ENCODE measurements at places on chromosomes 16 and 17.

- DNase-seq = no peak
These were observed 74.3 kb downstream of the MMD start for GRCh38 chr17:55347341-55347740.

- peak; percentile 74 for DNase-seq
These were observed 1.1 kb downstream of the CD300H start for GRCh38 chr17:74566132-74566753.

DNA sequence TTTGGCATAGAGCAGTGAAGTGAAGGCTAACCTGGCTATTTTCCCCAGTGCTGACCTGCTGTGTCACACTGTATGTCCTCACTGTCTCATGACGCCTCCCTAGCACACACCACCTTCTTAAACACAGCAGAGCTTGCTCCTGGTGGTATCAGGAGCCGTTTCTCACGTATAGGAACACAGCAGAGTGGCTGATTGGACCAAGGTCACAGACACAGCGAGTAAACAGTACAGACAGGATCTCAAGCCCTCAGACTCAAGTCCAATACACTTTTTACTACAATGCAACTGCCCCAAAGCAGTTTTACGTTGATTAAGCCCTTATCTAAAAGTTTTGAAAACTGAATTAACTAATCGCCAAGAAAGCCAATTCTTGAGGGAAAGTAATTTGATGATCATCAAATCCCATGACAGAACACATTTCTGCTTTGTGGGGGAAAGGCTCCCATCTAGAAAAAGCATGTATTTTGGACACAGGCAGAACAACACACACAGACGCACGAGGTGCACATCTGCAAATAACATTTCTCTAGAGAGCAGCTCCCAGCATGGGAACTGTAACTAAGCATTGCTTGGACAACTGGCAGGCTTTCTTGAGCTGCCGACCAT, 15.2 kb downstream of the ARHGAP17 start:
- DNase-seq = no peak

GRCh38 chr16:75621170-75621477, 2.0 kb downstream of the ADAT1 start:
- no peak for DNase-seq

DNA sequence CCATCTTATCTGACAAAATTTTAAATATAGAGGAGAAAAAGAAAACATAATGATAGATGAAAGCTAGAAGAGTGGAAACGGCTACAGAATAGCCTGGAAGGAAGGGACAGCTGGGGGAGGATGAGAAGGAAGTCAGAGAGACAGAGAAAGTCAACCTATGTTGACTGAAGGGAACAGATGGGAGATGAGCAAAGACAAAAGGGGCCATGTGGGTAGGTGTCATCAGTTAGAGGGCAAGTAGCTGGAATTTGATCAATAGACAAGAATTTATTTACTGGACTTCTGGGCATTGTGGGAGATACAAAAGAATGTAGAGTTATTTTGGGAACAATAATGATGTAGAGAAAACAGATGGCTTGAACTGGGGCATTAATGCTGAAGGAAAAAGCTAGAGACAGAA, 194.4 kb downstream of the ANKFN1 start:
- no peak for DNase-seq

DNA sequence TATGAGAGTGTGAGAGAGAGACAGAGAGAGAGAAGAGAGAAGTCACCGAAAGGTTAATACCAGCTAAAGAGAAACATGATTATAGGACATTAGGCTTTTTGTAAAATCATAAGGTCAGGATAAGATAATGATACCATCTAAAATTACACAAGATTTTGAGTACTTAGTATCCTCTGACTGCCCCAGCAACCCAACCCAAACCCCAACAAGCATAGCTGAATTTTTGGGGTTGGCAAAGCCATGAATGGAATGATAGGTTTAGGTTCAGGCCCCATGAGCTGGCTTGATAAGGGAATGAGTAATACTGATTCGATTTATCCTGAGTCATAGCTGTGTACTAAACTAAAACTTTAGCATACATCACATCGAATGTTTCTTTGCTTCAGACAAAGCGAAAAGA, 259.5 kb downstream of the IRX3 start:
- DNase-seq = no peak

DNA sequence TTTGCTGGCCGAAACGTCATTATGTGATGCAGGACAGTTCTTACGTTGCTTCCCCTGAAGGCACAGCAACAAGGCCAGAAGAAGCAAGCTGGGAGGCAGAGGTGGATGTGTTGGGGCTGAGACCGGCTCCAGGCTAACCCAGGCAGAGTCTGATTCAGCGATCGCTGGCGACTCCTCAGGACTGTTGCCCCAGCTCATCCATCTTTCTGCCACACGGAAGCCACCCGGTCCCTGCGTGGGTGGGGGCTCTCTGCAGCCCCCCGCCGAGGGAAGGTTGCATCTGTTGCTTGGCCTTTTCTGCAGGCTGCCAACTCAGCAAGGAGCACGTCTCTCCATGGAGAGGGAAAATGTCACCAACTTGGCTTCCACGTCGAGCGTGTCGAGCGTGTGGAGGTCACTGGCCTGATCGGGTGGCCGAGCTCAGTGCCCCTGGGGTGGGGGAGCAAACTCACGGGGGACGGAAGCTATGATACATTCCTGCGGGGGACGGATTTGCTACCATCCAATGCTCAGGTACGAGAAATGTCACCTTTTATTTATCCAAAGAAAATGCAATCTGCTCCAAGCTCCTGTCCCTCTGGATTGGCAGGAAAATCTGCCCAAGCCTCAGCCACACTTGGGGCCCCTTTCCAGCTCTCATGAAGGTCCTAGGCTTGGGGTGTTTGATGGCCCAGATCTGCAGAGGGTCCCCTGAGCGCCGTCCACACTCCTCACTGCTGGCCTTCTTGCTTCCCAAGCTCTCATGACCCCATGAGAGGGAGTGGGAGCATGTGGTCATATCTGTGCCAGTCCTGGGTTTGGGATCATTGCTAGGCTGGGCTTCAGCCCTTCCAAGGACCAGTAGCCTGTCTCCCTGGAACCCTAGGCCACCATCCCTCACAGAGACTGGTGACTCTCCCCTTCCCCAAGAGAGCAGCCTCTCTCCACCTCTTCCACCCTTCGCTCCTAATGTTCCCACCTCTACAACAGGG, 69.4 kb downstream of the RPH3AL start:
- DNase-seq = no peak

- no peak for DNase-seq
These were observed 349.1 kb downstream of the SEC14L1 start for GRCh38 chr17:77489893-77490255.

- DNase-seq = no peak
These were observed 70.2 kb downstream of the SNX11 start for GRCh38 chr17:48177816-48178215.

DNA sequence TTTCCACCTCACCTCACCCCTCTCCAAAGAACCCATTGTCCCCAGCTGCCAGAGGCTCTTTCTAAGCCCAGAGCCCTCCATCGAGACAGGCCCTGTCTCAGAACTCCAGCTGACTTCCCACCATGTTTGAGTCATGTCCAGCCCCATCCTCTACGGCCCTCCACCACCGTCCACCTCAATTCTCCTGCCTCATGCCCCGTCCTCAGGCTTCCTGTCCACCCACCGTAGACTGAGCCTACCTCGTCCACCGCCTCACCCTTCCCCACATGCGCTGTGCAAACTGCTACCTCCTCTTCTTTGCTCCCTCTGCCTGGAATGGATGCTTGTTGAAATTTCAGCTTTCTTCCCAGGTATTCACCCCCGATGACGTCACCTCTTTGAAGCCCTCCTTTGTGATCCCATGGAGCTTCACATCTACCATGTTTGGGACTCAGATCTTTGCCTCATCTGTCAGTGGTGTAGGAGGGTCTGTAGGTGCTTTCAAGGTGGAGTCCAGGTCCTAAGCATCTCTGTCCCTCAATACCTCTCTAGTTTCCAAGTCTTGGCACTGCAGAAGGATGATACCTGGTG, 149.0 kb downstream of the MRM1 start:
- DNase-seq = no peak

- no peak for DNase-seq
These were observed 4.8 kb downstream of the LHX1 start for GRCh38 chr17:36942019-36942599.

DNA sequence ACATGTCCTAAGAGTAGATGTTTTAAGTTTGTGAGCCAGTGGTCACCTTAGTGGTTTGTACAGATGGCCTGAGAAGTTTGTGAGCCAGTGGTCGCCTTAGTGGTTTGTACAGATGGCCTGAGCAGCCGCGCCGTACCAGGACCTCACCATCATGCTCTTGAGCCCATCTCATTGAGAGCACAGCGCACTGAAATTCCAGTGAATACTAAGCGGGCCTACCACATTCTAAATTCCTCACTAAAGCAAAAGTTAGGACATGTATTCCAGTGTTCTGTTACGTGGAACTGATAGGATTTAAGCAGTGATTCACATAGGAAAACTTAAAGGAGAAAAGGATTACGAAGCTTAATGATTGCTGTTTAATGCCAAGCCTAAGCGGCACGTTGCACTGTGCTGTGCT, 3.9 kb downstream of the USP10 start:
- DNase-seq = peak; percentile 8

GRCh38 chr17:43601280-43602039, 55.3 kb upstream of the ETV4 start:
- peak; percentile 59 for DNase-seq

- no peak for DNase-seq
These were observed 54.1 kb downstream of the SMURF2 start for GRCh38 chr17:64607862-64608565.

GRCh38 chr16:56190677-56191155, 573 bp upstream of the GNAO1 start:
- no peak for DNase-seq

- no peak for DNase-seq
These were observed 43.1 kb downstream of the PIK3R5 start for GRCh38 chr17:8922451-8922850.

DNA sequence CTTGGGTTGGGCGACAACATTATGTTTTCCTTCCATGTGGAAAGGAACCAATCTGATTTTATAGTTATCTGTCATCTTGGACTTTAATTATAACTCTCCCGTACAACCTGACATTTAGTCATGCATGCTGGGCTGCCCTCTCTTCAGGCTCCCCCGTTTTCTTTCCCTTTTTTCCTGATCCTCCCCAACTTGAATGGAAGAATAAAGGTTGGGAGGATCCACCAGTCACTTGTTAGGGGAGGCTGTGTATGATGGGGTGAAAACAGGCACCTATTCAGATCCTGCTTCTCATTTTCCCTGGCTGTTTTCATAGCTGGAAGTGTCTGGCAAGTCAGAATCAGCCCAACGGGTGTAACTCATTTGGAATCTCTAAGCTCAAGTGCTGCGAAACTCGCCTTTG, 267.2 kb upstream of the SALL1 start:
- no peak for DNase-seq

DNA sequence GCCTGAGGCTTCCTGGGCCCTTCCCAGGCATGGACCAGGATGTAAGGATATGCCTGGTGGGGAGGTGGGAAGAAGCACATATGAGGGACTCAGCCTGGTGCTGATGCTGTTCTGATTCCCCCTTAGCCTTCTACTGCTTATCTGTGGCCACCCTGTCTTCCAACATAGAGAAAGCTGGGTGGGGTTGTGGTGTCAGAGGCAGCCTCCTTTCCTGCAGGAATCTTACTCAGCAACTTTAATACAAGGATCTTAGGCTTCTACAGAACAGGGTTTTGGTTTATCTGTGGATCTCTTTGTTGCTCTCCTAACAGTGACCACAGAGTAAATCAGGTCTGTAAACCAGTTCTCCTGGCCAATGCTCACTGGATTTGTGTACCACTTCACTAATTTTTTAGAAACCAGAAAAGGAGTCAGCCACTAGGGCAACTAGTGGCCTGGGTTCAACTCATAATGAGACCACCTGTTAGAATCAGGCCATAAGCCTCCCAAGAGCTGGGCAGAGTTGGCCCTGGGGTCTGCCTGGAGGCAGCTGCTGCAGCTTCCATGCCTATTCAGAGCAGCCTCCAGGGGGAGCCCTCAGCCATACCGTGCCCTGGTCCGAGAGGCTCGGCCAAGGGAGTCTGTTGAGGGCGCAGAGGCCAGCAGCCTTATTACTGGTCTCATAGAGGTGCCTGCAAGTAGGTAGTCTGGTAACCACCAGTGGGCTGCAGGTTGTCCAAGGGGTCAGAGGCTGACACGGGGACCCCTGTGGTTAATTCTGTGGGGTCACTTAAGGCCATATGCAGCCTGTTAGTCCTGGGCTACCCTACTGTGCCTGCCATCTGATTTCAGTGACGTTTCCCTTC, 7.1 kb downstream of the HAS3 start:
- DNase-seq = peak; percentile 82

DNA sequence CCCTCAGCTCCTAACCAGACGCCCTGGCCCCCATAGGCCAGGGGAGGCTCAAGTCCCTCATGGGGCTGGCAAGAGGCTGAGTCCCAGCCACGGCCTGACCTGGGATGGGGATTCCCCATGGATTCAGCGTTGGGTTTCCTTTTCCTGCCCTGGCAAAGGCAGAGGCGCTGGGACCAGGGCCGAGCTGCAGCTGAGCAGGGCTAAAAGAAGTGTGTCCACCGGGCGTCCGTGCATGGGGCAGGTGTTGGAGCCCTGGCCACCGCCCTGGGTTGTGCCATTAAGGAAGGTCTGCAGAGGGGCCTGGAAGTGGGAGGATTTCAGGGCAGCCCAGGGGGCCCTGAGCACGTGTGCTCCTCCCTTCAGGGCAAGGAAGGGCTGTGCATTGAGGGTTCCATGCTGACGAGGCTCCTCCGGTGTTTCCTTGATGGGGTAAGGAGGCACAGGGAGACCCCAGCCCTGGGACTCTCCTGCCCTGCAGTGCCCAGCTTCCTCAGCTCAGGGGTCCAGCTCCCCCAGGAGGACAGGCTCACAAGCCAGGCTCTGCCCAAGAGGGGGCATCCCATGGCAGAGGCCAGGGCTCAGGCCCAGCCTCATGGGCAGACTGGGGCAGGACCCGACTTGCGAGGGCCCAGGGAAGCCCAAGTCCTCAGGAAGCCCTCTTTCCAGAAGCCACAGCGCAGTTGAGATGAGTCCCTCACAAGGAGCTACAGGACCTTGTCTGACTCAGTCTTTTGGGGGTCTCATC, 10.1 kb downstream of the TBC1D26 start:
- no peak for DNase-seq

- no peak for DNase-seq
These were observed 1247.6 kb downstream of the CDH8 start for GRCh38 chr16:60788631-60789030.

- DNase-seq = no peak
These were observed 68.4 kb downstream of the SPAG9 start for GRCh38 chr17:51052235-51052634.

DNA sequence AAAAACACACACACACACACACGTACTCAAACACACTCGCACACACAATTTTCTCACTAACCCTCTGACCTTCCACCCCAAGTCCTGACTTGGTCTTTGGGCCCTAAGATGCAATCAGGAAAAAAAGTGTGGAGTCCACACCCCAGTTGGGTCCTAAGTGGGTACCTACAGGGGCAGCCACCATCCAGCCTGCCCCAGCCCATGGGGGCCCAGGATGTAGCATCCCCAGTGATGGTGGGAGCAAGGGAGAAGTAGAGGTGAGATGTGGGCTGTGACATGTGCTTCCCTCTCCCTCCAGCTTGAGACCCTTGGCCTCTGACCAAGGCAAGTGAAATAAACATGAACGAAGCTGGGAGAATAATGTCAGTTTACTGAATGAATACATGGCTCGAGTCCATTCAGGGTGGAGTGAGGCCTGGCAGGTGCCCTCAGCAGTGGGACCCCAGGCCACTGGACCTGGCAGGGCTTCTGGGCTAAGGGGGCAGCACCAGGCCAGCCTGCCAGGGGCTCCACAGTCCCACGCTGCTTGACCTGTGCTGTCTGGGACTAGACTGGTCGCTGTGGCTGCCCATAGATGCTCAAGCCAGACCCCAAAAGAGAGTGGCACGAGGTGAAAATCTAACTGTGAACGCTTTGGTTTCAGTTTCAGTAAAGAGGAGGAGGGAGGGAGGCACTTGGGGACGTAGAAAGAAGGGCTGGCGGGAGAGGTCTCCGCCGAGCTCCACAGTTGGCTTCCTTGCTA, 73.7 kb downstream of the MRC2 start:
- no peak for DNase-seq

GRCh38 chr16:58123896-58124600, 5.1 kb downstream of the CFAP20 start:
- DNase-seq = peak; percentile 50
